ENCODE measurements at places on chromosomes 3 and 15. TPM values are rescaled to one million over a fixed set of nuclear protein-coding genes. Genes with fewer than 3 reads are reported as not detected.

GRCh38 chr3:183435661-183436060 lies 7.2 kb upstream of the MCF2L2 start:
- peaks cover 11% of the 10 kb centered on the region for H3K27me3 ChIP-seq
- no peaks in the 10 kb centered on the region for H3K36me3 ChIP-seq
- H3K27ac ChIP-seq: no peak overlapping the region
- H3K4me3 ChIP-seq: no peak overlapping the region

SPATA12 gene
- polyA plus RNA-seq: 0.08 TPM

DNA sequence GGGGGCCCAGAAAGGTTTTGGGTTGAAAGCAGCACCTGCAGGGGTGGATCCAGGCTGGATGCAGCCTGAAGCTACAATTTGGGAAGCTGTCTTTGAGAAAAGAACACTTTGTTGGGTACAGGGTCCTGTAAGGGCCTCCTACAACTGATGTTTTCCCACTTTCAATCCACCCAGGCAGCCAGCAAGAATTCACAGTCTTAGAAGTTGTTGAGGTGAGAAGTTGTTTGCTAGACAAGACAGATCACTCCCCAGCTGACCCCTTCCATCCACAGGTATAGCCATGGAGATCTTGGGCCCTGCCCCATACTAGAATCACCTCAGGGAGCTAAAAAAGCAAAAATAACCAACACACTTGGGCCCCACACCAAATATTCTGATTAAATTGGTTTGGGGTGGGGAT lies 10.3 kb upstream of the SMAD6 start:
- H3K4me1 ChIP-seq: no peaks in the 10 kb centered on the region
- DNase-seq: no peak
- H3K4me3 ChIP-seq: no peak overlapping the region
- no peaks in the 10 kb centered on the region for H3K27me3 ChIP-seq
- H3K36me3 ChIP-seq: no peaks in the 10 kb centered on the region

KCNAB1 gene
- 0.03 TPM for polyA plus RNA-seq

PODXL2 gene
- 2.4 TPM for polyA plus RNA-seq

FGD5 gene
- not detected for polyA plus RNA-seq

GRCh38 chr3:168517249-168518071 lies 421.7 kb upstream of the GOLIM4 start:
- no peaks in the 10 kb centered on the region for H3K4me1 ChIP-seq
- H3K36me3 ChIP-seq: no peaks in the 10 kb centered on the region
- H3K27me3 ChIP-seq: no peaks in the 10 kb centered on the region
- DNase-seq: no peak

GRCh38 chr3:81382470-81382869 lies 379.0 kb downstream of the GBE1 start:
- no peaks in the 10 kb centered on the region for H3K27me3 ChIP-seq
- H3K27ac ChIP-seq: no peak overlapping the region
- H3K4me3 ChIP-seq: no peak overlapping the region
- no peak for DNase-seq

- H3K36me3 ChIP-seq: no peaks in the 10 kb centered on the region
- H3K4me1 ChIP-seq: no peaks in the 10 kb centered on the region
- H3K27me3 ChIP-seq: no peaks in the 10 kb centered on the region
- no peak overlapping the region for H3K27ac ChIP-seq
- no peak overlapping the region for H3K4me3 ChIP-seq
- DNase-seq: no peak
These were observed 393.3 kb downstream of the GRM7 start for GRCh38 chr3:7254251-7254650.

All from keratinocyte (primary cell).